ENCODE measurements at places on chromosomes 6 and 20.

- no peak for DNase-seq
Measured at GRCh38 chr6:161459008-161459615, 185.3 kb upstream of the AGPAT4 start.

DNA sequence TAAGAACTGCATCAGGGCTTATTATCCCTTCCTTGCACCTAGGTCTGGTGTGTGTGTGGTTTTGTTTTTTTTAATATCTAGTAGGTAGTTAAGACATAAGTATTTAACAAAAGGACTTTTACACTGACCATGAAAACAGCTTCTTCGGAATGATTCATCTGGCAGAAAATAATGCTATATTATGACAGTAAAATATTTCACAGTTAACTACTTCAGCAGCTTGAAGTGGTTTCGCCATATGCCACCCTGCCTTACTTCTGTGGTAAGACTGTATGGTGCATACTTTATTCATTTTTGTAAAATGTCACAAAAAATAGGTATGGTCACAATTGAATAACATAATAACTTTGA, 858 bp upstream of the PTPRK start:
- no peak for DNase-seq

GRCh38 chr6:44477293-44477894, 89.9 kb downstream of the CDC5L start:
- no peak for DNase-seq

DNA sequence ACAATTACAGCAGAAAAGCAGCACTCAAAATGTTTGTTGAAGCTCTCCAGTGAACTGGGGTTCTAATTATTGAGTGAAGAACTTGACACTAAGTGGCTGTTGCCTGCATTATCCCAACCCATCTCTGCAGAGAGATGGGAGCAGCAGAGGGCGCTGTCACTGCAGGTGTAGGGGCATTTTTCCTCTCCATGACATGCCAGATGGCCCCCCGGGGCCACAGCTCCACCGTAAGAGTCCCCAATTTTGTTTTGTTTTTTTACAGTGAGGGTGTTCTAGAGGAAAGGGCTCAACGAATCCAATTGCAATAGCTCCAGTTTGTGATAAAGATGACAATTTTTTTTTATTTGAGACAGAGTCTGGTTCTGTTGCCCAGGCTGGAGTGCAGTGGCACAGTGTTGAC, 1.9 kb upstream of the FUCA2 start:
- peak; percentile 88 for DNase-seq

- peak; percentile 31 for DNase-seq
Measured at GRCh38 chr6:4727671-4728435, 48.4 kb upstream of the CDYL start.

DNA sequence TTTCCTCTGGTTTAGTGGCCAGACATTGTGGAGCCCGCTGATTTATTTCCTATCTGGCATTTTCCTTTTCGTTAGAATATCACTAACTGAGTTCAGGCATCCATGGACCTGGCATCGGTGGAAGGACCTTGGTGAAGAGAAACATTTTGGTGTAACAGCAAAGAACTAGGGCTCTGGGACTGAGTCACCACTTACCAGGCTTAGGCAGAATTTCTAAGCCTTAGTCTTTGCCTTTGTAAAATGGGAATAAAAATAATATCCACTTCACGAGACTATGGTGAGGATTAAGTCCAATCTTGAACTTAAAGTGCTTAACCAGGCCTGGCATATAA, 42.0 kb upstream of the ENPP1 start:
- no peak for DNase-seq

DNA sequence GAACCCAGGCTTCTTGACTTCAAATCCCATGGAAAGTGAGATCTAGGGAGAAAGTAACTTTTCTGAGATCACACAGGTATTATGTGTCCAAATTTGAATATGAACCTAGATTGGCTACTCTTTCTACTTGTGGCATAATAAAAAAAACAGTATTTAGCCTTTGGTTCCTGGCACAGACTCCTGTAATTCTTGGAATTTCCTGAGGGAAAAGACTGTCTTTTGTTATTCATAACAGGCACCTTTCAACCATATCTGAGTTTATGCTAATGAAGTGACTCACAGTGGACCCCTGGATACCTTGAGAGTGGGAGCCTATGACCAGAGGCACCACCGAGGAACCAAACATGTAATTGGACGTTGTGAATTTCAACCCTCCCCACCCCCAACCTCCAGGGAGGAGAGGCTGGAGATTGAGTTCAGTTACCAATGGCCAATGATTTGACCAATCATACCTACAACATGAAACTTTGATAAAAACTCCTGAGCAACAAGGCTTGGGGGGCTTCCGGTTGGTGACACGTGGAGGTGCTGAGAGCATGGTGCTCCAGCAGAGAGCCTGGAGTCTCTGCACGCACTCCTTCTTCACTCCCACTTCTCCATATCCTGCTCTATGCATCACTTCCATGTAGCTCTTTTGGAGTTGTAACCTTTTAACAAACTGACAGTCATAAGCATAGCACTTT, 48.8 kb downstream of the LAMA4 start:
- peak; percentile 27 for DNase-seq

DNA sequence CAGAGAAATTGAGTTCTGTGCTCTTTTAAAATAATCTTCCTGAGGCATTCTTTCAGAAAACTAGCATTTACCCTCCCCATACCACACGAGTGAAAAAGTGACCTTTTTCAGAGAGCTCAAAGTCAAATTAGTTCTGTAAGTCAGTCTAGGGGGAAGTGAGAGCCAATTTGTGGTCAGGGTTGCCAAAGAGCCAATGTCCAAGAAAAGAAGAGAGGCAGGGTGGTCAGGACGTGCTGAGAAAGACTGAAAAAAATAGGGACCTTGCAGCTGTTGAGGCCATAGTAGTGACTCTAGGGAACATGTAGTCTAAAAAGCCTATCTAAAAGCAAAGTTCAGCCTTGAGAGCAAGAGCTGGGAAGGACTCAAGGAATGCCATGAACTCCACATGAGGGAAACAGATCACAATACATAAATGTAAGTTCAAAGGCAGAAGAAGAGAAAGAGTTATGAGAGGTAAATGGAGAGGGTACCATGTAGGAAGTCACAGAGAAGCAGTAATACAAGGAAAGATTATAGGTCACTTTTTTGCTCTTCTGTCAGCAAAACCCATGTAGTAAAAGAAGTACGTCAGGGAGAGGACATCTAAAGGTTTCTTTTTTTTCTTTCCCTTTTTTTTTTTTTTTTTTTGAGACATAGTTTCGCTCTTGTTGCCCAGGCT, 565.1 kb upstream of the FLRT3 start:
- no peak for DNase-seq

DNA sequence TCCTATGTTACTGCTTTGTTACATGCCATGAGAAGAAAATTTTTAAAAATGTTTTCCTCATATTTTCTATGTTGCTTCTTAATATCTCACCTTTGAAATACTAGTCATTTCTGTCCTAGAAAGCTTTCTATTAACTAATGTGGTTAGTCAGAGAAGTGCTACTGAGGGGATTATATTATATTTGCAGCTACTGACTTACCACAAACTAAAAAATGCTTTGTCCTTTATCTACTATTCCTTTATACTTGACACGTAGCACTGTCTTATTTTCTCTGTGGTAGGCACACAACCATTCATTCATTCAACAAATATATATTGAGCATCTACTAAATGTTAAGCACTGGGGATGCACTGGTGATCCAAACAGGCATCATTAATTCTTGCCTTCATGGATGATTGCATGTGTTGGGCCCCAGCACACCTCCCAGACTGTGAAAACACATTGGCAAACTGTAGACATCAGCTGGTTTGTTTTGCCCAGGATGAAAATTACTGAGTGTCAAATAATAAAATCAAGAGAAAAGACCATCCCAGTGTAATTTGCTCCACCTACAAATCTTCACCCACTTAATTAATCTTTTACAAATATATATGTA, 10.7 kb upstream of the MLIP start:
- no peak for DNase-seq

GRCh38 chr6:68880050-68880813, 245.2 kb downstream of the ADGRB3 start:
- no peak for DNase-seq

- DNase-seq = no peak
Measured at GRCh38 chr20:8858181-8858787, 210.6 kb upstream of the PLCB4 start.

GRCh38 chr20:50325651-50326050, 135.0 kb downstream of the CEBPB start:
- no peak for DNase-seq

GRCh38 chr20:47857569-47858464, 72.5 kb upstream of the SULF2 start:
- DNase-seq = no peak

All from GM23338 (cell line).